ENCODE measurements at places on chromosomes 2 and 18. TPM values are rescaled to one million over a fixed set of nuclear protein-coding genes. Genes with fewer than 3 reads are reported as not detected.

- H3K27me3 ChIP-seq, result no peaks in the 10 kb centered on the region
- DNase-seq, result no peak
- H3K4me1 ChIP-seq, result no peaks in the 10 kb centered on the region
- H3K27ac ChIP-seq, result no peak overlapping the region
- no peak overlapping the region for H3K4me3 ChIP-seq
Observed at GRCh38 chr2:31896293-31896692, 114.5 kb downstream of the MEMO1 start.

GRCh38 chr18:5285326-5285725 is 10.2 kb downstream of the ZBTB14 start:
- H3K4me1 ChIP-seq, result peaks cover 2% of the 10 kb centered on the region
- H3K27me3 ChIP-seq, result no peaks in the 10 kb centered on the region
- no peak overlapping the region for H3K4me3 ChIP-seq
- peaks cover 25% of the 10 kb centered on the region for H3K36me3 ChIP-seq

- H3K4me3 ChIP-seq, result no peak overlapping the region
- no peak overlapping the region for H3K27ac ChIP-seq
- H3K27me3 ChIP-seq, result peaks cover 2% of the 10 kb centered on the region
- DNase-seq, result no peak
- H3K4me1 ChIP-seq, result no peaks in the 10 kb centered on the region
Observed at GRCh38 chr2:232652505-232652851, 19.1 kb downstream of the EFHD1 start.

CD8A gene
- total RNA-seq, result 4.8 TPM

PLGLB2 gene
- total RNA-seq, result 1.3 TPM

CREG2 gene
- 0.65 TPM for total RNA-seq
